ENCODE measurements at places on chromosomes 11 and 22.

DNA sequence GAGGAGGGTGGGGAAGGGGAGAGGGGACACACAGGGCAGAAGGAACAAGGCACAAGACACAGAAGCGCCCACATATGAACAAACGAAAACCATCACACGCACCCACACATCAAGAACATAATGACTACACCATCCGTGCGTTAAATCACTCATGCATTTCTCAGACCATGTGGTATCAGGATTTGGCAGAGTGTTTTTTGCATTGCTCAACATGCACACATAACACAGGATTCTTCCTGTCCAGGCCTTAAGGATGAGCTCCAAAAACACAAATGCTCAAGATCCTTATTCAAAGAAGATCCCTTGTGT is 309.5 kb downstream of the CADM1 start:
- no peak for DNase-seq

GRCh38 chr11:47244448-47245350 is 3.9 kb downstream of the ACP2 start:
- DNase-seq = no peak

DNA sequence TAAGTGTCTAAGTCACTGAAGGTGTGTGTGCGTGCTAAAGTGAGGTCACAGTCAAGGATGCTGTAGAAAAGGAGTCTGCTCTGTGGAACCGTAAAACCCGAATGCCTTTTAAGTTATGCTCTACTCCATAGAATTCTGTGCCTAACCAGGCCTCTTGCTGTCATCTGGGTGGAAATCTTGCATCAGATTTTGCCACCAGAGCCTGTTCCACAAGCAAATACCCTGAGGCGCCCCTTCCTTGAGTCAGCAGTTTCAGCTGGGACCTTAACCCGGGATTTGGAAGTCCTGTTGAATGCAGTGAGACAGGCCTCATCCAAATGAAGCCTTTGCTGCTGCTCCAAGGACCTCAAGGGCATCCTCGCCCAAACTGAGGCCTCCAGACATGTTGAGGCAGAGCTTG is 109.8 kb downstream of the WNT11 start:
- no peak for DNase-seq

- DNase-seq = no peak
These were observed 55.3 kb downstream of the NFAM1 start for GRCh38 chr22:42376711-42377554.

DNA sequence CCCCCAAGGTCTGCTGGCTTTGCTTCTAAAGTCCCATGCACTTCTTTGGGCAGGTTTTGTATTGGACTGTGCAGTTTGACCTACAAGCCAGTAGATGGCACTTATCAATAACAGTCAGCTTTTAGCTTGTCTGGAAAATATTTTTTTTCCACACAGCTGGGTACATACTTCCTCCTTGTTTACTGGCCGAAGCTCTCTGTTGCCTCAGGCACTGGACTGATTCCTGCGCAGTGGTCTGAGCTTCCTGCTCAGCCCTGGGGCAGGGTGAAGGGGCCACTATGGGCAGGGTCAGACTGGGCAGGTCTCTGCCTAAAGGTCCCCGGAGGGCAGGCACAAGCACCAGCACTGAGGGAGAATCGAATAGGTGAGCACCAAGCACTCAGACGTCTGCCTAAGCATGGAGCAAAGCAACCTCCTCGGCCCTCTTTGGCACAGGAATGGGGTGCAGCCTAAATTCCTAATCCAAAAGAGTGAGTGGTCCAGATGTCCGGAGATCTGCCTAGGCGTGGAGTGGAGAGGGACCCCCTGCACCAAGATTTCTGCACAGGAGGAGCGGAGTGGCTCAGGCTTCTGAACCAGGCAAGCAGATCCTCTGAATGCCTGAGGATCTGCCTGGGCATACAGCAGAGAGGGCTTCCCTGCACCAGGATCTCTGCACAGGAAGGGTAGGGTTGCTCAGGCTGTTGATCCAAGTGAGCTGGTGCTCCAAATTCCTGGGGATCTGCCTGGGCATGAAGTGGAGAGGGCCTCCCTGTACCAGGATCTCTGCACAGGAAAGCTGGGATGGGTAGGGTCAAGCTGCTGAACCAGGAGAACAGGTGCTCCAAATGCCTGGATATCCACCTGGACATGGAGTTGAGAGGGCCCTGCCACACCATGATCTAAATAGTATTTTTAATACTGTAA is 105.9 kb upstream of the C11orf58 start:
- no peak for DNase-seq

- no peak for DNase-seq
These were observed 35.0 kb downstream of the LRP5 start for GRCh38 chr11:68347345-68347744.

GRCh38 chr11:130076778-130077481 is 7.2 kb downstream of the APLP2 start:
- DNase-seq = no peak

GRCh38 chr11:68655406-68655805 is 28.9 kb upstream of the GAL start:
- no peak for DNase-seq

DNA sequence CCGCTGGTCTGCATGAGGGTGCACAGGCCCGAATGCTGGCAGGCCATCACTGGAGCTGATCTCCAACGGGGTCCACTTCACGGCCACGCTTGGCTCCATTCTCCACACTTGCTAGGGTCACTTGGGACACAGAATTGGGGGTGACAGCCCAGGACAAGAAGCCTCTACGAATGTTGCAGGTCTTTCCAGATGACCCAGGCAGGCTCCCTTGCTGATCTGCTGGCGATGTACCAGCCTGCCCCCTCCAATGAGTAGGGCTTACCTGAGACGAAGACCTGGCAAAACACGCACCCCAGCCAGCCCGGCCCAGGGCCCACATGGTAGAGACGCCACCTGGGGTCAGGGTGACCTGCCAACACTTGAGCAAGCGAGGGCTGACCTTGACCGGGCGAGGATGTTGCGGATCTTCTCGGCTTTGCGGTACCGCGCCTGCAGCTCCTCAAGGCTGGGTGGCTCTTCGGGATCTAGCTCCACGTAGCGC is 44.9 kb downstream of the C11orf58 start:
- DNase-seq = no peak

GRCh38 chr11:7512525-7513233 is 1.1 kb upstream of the PPFIBP2 start:
- no peak for DNase-seq

- no peak for DNase-seq
These were observed 12.1 kb downstream of the PPM1F start for GRCh38 chr22:21940521-21940920.

- DNase-seq = no peak
These were observed 13.8 kb upstream of the TEF start for GRCh38 chr22:41367680-41368542.

DNA sequence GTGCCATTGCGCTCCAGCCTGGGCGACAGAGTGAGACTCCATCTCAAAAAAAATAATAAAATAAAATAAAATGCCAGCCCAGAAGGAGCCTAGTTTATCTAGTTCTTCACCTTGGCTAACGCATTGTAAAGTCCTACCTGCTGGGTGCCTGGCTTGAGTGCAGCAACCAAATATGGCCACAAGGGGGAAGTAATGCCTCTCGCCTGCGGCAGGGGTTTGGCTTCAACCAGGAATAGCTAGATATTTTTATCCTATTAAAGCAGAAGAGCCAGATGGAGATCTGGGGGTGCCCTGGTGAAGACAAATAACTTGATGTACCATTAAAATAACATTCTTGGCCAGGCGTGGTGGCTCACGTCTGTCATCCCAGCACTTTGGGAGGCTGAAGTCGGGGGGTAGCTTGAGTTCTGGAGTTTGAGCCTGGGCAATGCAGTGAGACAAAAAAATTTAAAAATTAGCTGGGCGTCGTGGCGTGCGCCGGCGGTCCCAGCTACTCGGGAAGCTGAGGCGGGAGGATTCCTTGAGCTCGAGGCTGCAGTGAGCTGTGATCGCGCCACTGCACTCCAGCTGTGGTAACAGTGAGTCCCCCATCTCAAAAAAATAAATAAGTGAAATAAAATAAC is 20.6 kb upstream of the PLEKHB1 start:
- peak; percentile 51 for DNase-seq

DNA sequence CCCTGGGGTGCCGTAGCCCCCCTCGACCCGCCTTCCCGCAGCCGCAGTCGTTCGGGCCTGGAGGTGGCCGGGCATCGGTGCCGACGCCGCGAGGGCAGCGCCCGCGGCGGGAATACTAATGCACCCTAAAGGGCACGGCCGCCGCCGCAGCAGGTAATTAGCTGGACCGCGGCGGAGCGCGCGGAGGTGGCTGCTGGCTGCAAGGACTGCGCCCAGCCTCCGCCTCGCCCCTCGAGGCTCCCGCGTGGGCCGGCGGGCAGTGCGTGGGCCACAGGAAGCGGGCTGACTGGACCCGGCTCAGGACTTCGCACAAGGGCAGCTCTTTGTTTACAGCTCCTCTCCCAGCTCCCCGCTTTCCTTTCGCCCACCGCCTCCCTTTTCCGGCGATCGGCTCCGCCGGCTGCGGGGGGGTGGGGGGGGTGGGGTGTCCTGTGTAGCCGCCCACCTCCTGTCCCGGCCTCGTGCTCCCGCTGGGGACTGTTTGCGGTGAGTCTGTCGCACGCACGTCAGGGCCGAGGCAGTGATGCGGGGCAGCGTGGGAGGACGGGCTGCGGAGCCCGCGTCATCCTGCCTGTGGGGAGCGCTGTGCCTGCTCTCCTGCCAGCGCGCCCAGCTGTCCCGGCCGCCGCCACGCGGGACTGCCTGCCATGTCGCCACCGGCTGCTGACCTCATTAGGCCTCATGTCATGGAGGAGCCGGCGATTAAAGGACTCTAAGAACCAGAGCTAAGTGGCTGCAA is 53.2 kb downstream of the GRIK4 start:
- no peak for DNase-seq

GRCh38 chr11:93846411-93846810 is 4.0 kb downstream of the VSTM5 start:
- DNase-seq = no peak

DNA sequence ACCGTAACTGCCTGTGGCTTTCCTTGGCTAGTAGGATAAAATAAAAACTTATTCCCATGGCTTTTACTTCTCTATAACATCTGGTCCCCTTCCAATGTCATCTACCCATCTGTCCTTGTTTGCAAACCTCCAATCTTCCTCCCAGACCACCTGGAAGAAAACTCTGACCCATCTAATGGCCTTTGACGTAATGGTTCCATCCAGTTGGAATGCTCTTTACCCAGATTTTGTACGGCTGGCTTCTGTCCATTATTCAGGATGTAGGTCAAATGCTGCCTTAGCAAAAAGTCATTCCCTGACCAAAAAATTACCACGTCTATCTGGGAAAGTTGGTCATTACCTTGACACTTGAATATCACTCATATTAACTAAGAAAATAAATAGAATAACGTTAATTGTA is 577.9 kb upstream of the ANO5 start:
- no peak for DNase-seq

DNA sequence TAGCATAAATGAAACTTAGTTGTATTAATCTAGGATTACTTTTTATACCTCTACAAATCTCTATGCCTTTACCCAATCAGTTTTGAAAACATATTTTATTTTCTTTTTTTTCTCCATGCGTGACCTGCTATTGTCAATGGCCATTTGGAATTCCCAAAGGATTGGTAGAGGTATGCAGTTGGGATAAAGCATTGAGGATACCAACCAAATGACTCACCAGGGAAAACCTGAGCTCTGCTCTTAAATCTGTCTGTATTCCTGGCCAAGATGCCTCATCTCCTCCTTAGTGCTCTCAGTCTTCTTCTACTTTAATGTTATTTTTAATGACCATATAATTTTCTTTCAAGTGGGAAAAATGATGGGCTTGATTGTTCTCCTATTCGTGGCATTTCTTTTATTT is 61.9 kb downstream of the EHF start:
- DNase-seq = no peak

GRCh38 chr22:28247136-28247535 is 328.1 kb upstream of the PITPNB start:
- no peak for DNase-seq

GRCh38 chr22:41429232-41429950 is 17.2 kb downstream of the TOB2 start:
- DNase-seq = no peak

DNA sequence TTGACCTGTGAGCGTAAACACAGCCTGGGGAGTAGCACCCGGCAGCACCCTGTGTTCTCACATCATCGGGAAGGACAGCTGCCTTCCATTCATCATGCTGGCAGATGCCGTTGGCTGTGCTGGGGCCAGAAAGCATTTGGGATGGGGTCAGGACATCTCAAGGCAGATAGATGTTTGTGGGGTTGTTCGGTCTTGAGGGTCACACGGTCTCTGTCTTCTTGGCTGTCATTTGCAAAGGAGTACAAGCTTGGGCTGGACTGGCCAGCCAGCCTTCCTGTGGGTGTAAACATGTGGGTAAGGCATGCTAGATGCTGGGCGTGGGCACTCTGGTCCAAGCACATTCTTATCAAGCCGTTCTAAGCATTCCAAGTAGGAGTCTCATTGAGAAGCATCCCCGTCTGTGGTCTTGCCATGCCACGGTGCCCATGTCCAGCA is 81.4 kb downstream of the TBC1D22A start:
- DNase-seq = no peak

DNA sequence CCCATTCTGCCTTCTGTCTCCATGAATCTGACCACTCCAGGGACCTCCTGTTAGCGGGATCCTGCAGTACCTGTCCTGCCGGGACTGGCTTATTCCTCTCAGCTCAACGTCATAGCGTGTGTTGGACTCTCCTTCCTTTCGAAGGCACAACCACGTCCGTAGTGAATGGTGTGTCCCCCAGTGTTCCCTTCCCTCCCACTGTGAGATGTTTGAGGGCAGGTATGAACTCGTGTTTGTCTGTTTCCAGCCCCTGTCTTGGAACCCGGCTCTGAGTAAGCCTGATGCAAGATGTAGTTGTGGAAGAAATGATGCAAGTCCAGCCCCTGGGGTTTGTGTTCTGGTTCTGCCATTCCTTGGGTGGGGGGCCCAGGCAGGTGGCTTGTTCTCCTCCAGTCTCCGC is 10.5 kb upstream of the MYEOV start:
- no peak for DNase-seq

DNA sequence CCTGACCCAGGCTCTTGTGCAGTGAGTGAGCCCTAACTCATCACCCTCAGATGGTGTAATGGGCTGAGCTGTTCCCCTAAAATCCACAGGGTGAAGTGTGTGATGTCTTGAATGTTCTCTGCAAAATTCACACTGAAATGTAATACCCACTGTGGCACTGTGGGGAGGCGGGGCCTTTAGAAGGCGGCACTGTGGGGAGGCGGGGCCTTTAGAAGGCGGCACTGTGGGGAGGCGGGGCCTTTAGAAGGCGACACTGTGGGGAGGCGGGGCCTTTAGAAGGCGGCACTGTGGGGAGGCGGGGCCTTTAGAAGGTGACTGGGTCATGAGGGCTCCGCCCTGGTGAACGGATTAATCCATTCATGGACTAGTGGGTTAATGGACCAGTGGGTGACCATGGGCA is 33.0 kb downstream of the CHID1 start:
- peak; percentile 60 for DNase-seq

DNA sequence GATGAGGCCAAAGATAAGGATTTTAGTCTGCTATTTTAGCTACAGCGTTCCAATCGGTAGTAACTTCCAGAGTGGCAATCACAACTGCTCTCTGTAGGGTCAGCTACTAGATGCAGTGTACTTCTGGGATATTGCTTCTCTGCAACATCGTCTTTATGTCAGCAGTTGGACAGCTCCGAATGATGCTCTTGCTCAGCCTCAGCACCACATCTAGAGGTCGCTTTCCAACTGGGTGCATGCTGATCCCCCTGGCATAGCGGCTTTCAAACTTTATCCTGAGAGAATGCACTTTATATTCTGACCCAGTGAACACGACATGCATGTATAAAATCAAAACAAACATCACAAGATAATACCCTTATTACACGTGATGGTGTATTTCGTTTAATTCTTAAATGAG is 219.6 kb downstream of the C11orf87 start:
- peak; percentile 1 for DNase-seq
